Esophagus squamous epithelium (tissue), 5 donors: ENCODE measurements at places on chromosomes 7 and 10.

DNA sequence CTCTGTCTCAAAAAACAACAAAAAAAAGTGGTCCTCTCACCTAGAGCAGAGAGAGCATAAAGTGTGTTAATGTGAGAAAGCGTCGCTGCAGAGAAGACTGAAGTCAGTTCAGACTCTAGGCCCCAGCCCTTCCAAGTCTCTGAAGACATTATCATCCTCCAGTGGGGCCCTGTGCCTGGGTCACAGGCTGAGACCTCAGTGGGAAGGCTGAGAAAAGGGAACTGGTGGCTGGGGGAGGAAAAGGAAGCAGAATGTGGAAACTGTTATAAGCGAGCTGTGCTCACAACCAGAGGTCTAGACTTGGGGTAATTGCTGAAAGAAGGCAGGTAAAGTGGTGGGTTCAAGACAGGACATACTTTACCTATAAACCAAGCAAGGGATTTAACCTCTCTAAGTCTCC lies 4.9 kb upstream of the RRP12 start:
- DNase-seq: no peak

DNA sequence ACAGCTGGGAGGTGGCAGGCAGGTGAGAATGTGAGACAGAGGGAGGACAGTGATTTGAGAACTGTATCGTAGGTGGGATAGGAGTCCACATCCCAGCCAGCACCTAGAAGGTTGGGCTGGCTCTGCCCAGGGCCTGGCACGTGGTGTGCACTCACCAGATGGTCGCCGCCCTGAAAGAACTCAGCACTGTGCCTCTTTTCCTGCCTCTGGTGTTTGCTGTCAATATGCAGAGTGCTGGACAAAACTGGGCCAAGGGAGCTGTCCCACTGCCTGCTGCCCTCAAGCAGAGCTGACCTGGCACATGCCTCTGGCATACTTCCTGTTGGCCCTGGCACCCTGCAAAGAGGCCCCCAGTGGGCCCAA lies 36.8 kb downstream of the CHST3 start:
- no peak for DNase-seq

DNA sequence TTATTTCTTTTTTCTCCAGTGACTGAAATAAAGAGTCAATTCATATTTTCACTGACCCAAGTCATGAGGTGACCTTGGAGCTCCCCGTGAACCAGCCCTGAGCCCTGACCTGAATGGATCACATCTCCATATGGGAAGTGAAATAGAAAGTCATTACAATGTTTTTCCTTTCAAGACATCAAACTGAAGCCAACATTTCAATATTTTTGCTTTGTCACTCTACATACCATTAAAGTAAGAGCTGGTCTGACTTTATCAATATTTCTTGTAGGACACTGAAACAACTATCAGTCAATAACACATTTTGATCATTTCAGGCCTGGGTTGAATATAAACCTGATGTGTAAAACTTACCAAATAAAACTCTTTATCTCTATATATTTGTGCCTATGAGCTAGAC lies 249.8 kb upstream of the PHF14 start:
- no peak for DNase-seq

GRCh38 chr10:34161777-34162370 lies 653.2 kb downstream of the PARD3 start:
- no peak for DNase-seq

DNA sequence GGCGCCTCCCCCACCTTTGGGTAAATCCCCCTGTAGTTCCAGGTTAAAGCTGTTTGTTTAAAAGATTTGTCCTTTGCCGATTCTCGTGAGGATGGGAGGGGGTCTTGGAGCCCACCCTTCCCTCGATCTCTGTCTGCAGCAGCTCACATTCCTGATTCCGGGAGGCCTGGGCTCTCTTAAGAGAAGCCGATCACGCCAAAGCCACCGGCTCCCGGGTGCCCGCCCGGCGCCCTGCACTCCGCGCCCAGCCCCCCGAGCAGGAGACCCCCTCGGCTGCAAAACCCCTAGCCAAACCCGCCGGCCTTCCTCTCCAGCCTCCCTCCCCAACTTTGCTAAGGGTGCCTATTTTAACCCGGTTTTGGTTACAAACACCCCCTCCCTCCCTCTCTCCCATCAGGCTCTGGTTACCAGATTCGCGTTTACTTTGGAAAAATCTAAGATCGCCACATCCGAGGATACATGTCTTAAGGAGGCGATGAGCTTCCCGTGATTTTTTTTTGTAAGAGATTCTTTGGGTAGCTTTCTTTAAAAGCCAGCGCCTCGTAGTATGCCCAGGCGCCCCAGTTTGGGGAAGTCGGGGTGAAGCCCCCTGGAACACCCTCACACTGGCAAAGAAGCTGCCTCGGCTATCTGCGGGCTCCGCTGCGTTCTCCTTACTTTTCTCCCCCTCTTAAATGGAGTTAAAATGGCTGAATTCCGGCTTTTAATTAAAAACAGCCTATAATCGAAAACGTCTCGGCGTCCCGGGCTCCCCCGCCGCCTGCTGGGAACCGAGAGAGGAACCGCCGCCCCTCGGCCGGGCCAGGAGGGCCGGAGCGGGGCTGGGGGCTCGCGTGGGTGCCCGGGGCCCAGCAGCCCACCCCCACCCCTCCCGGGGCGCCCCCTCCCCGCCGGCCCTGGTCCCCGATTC lies 983 bp downstream of the TNRC18 start:
- DNase-seq: no peak
